ENCODE measurements at places on chromosomes 1 and 21. TPM values are rescaled to one million over a fixed set of nuclear protein-coding genes. Genes with fewer than 3 reads are reported as not detected.

Gene DIRAS3
- total RNA-seq: 0.21 TPM

Gene PCP4
- total RNA-seq: not detected

Gene COG2
- total RNA-seq: 38.8 TPM

GRCh38 chr1:201946224-201946908, at the start of gene LMOD1:
TSS of gene LMOD1 (minus strand) at chr1:201946548. CDS start at chr1:201946340, 208 bp downstream.
- no peak for DNase-seq

Gene ZNF593OS
- total RNA-seq: not detected

- DNase-seq: no peak
These were observed 15.7 kb upstream of the HAX1 start for GRCh38 chr1:154256686-154257085.

Gene GNAT2
- total RNA-seq: 0.18 TPM

DNA sequence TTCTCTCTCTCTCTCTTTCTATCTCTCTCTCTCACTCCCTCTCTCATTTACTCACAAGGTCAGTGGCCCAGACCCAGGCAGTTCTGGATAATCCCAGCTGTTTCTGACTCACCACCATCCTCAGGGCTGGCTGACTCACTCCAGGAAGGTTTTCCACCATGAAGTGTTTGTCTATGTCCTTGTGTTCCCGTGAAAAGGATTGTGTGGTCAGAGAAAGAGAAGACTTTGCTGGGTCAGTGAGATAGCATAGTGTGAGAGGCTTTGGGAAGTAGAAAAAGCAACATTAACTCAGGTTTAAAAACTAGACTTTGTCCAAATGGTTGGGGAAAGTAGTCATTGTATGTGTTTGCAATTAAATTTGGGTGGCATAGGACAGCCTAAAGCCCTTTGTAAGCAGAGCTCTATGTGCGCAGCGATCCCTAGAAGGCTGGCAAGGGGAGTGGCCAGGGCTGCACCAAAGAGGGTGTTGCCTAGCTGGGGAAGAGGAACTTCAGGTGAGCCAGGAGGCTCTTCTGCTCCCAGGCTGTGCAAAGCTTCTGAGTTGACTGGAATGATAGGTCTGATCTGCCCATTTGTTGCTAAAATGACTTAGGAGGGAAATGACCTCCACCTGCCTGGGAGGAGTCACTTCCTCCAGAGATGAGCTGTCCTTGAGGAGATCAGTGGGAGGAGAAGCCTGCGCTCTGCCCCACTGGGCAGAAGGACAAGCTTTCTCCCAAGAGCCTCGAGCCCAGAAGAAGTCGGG, 4.9 kb upstream of the CAPN2 start:
- DNase-seq: no peak

- no peak for DNase-seq
These were observed 7.4 kb upstream of the TAS1R2 start for GRCh38 chr1:18866846-18867245.

DNA sequence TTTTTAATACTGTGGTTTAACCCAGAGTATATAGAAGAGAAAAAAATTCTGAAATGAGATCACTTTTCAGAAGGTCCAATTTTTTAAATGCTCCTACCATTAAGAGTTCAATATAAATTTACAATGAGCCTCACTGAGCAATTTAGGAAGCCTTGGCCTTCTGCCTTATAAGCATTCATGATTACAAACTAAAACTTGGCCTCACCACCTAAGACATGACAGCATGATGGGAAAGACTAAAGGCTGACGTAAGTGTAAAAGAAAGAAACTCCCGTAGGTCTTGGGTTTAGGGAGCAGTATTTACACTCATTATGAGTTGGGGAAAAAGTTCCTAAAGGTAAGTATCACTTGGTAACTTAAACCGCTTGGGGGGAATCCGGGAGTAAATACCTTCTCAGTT, 70.7 kb upstream of the ESRRG start:
- no peak for DNase-seq
